ENCODE measurements at places on chromosomes 5 and 9. TPM values are rescaled to one million over a fixed set of nuclear protein-coding genes. Genes with fewer than 3 reads are reported as not detected.

LHFPL2 gene
- 11.5 TPM for total RNA-seq

PCDHGA8 gene
- total RNA-seq, result 0.93 TPM

POU4F3 gene
- not detected for total RNA-seq

CTNNA1 gene
- 105 TPM for total RNA-seq

DMRTA1 gene
- 1.3 TPM for total RNA-seq
